ENCODE measurements at places on chromosomes 1 and 21. TPM values are rescaled to one million over a fixed set of nuclear protein-coding genes. Genes with fewer than 3 reads are reported as not detected.

GRCh38 chr1:198904321-198904720 is 265.5 kb downstream of the PTPRC start:
- DNase-seq: no peak
- no peaks in the 10 kb centered on the region for H3K4me1 ChIP-seq
- H3K36me3 ChIP-seq: peaks cover 2% of the 10 kb centered on the region

DNA sequence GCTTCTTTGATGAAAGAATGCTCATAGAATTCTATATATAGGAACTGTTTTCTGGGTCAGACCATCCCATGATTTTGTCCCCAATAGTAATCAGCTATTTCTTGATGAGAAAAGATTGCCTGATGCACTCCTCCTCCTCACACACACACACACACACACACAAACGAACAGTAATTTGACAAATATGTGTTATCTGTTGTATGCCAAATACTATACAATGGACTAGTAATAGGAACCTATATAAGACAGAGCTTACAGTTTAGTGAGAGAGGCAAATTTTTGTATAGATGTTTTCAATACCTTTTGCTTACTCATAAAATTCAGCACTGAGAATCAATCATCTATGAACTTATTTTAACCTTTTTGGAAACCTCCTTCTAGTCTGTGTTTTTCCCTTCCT is 76.8 kb downstream of the PLA2G4A start:
- H3K4me3 ChIP-seq: no peak overlapping the region
- DNase-seq: no peak
- H3K36me3 ChIP-seq: no peaks in the 10 kb centered on the region
- H3K27ac ChIP-seq: no peak overlapping the region
- H3K4me1 ChIP-seq: no peaks in the 10 kb centered on the region
- no peaks in the 10 kb centered on the region for H3K27me3 ChIP-seq

GRCh38 chr1:29584776-29585175 is 348.5 kb downstream of the PTPRU start:
- H3K4me1 ChIP-seq: no peaks in the 10 kb centered on the region
- no peak overlapping the region for H3K27ac ChIP-seq
- no peak overlapping the region for H3K4me3 ChIP-seq
- H3K27me3 ChIP-seq: no peaks in the 10 kb centered on the region
- no peaks in the 10 kb centered on the region for H3K36me3 ChIP-seq

- no peaks in the 10 kb centered on the region for H3K36me3 ChIP-seq
- H3K4me3 ChIP-seq: no peak overlapping the region
- H3K4me1 ChIP-seq: no peaks in the 10 kb centered on the region
- DNase-seq: no peak
- no peaks in the 10 kb centered on the region for H3K27me3 ChIP-seq
- no peak overlapping the region for H3K27ac ChIP-seq
Observed at GRCh38 chr1:8147956-8148355, 121.8 kb upstream of the ERRFI1 start.

DNA sequence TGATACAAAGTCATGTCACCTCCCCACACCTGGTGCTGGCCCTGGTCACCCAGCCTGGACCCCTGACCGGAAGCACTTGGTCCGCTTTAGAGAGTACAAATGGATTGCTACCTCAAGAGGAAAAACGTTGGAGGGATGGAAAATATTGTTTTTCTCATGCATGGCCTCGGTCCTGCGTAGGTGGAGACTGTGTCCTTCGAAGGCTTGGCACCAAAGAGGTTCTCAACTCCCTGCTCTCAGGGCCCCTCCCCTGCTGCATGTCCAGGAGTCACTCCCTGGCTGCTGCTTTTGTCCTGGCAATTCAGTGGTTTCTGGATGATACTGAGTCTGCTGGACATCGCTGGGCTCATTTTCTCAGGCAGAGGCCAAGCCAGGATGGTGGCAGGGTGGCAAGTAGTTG is 529.8 kb downstream of the KIF26B start:
- no peak overlapping the region for H3K27ac ChIP-seq
- H3K4me1 ChIP-seq: no peaks in the 10 kb centered on the region
- peaks cover 7% of the 10 kb centered on the region for H3K36me3 ChIP-seq
- no peaks in the 10 kb centered on the region for H3K27me3 ChIP-seq
- DNase-seq: no peak

- no peak overlapping the region for H3K27ac ChIP-seq
- peaks cover 20% of the 10 kb centered on the region for H3K4me1 ChIP-seq
- H3K4me3 ChIP-seq: no peak overlapping the region
- peaks cover 49% of the 10 kb centered on the region for H3K36me3 ChIP-seq
- DNase-seq: no peak
Observed at GRCh38 chr1:3477241-3477995, 23.0 kb downstream of the ARHGEF16 start.

Gene ZNF683
- 0.27 TPM for polyA plus RNA-seq

- peak; percentile 77 for DNase-seq
- peaks cover 23% of the 10 kb centered on the region for H3K4me1 ChIP-seq
- H3K27me3 ChIP-seq: no peaks in the 10 kb centered on the region
- no peak overlapping the region for H3K4me3 ChIP-seq
Observed at GRCh38 chr1:119554183-119554582, 47.2 kb downstream of the HSD3B1 start.

GRCh38 chr1:206663832-206664652 is 20.7 kb upstream of the MAPKAPK2 start:
- DNase-seq: no peak
- peaks cover 9% of the 10 kb centered on the region for H3K27me3 ChIP-seq
- H3K4me3 ChIP-seq: no peak overlapping the region
- no peak overlapping the region for H3K27ac ChIP-seq
- peaks cover 8% of the 10 kb centered on the region for H3K4me1 ChIP-seq

- H3K36me3 ChIP-seq: no peaks in the 10 kb centered on the region
- no peaks in the 10 kb centered on the region for H3K4me1 ChIP-seq
- no peak for DNase-seq
- H3K27me3 ChIP-seq: no peaks in the 10 kb centered on the region
Observed at GRCh38 chr1:174815036-174815435, 184.7 kb upstream of the CACYBP start.

DNA sequence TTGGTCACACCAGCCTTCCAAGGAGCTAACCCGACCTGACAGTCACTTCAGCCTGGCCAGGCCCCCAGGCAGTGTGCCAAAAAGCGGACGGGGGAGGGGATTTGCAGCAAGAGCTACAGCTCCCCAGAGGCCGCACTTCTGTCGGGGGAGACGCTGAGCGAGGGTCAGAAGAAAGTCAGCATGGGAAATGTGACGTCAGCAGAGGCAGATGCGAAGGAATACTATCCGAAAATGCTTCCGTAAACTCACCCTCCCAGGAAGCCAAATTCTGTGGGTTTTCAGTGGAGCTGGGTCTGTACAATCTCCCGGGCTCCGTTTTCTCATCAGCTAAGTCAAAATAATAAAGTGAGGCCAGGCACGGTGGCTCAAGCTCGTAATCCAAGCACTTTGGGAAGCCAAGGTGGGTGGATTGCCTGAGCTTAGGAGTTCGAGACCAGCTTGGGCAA is 28.5 kb upstream of the ECE1 start:
- no peak overlapping the region for H3K4me3 ChIP-seq
- peak overlapping the region; percentile 37 for H3K27ac ChIP-seq
- H3K36me3 ChIP-seq: peaks cover 10% of the 10 kb centered on the region

Gene FAM43B
- 0.31 TPM for polyA plus RNA-seq

- no peak overlapping the region for H3K27ac ChIP-seq
- no peaks in the 10 kb centered on the region for H3K4me1 ChIP-seq
- H3K36me3 ChIP-seq: no peaks in the 10 kb centered on the region
- no peak for DNase-seq
- no peak overlapping the region for H3K4me3 ChIP-seq
Observed at GRCh38 chr21:40681164-40681859, 165.6 kb downstream of the DSCAM start.

- peaks cover 20% of the 10 kb centered on the region for H3K4me1 ChIP-seq
- H3K36me3 ChIP-seq: no peaks in the 10 kb centered on the region
- H3K4me3 ChIP-seq: no peak overlapping the region
- H3K27me3 ChIP-seq: no peaks in the 10 kb centered on the region
- no peak for DNase-seq
- no peak overlapping the region for H3K27ac ChIP-seq
Observed at GRCh38 chr1:25209516-25209915, 22.8 kb downstream of the SYF2 start.

DNA sequence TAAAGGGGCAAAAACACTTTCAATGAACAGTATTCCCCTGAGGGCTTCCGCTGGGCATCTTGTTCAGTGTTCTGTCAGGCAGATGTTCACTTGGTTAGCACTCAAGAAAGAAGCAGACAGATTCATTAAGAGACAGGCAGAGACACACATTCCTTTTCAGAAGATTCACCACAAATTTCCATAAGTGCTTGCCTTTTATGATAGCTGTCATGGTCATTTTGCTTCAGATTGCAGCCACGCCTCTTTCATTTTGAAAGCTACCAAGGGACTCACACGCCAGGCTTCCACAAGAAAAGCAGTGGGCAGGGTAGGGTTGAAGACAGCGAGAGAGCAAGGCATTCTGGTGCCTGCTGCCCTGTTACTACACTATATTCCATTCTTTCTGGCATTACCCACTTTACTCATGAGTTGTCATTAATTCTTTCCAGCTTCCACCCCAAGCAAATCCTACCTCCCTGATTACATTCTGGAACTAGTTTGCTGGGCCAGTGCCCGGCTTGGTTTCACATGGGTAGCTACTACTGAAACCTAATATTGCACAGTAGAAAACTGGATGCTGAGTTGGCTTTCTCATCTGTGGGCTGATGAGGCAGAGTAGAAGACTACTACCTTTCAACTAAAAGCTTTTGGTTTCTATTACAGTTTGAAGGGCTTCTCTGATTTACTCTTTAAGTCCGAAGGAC is 91.2 kb upstream of the COL24A1 start:
- no peak overlapping the region for H3K4me3 ChIP-seq
- no peaks in the 10 kb centered on the region for H3K36me3 ChIP-seq

Gene FMO5
- 15.8 TPM for polyA plus RNA-seq

Gene PIK3R3
- polyA plus RNA-seq: 7.4 TPM

Gene RIMS3
- 6.9 TPM for polyA plus RNA-seq

DNA sequence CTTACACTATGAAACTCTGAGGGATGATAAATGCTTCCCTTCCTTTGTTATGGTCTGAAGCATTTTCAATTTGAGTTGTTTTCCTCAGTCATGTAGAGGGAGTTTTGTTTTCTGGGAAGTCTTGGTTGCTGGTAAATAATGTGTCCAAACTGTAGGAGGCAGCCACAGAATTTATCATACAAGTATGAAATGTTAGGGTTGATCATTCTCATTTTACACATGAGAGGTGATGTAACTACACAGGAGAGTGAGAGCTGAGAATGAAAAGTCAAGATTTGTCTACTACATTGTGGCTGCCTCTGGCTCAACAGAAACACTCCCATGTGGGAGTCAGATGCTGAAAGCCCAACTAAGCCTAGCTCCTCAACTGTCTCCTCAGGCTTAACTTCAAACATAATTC is 182.5 kb upstream of the SGIP1 start:
- no peak overlapping the region for H3K4me3 ChIP-seq
- H3K27me3 ChIP-seq: peaks cover 4% of the 10 kb centered on the region
- H3K4me1 ChIP-seq: no peaks in the 10 kb centered on the region
- no peaks in the 10 kb centered on the region for H3K36me3 ChIP-seq
- H3K27ac ChIP-seq: no peak overlapping the region
- no peak for DNase-seq

GRCh38 chr1:214847071-214847810 is 235.3 kb upstream of the KCNK2 start:
- H3K4me3 ChIP-seq: no peak overlapping the region
- no peak overlapping the region for H3K27ac ChIP-seq
- no peak for DNase-seq
- no peaks in the 10 kb centered on the region for H3K36me3 ChIP-seq
- H3K27me3 ChIP-seq: no peaks in the 10 kb centered on the region
- no peaks in the 10 kb centered on the region for H3K4me1 ChIP-seq

DNA sequence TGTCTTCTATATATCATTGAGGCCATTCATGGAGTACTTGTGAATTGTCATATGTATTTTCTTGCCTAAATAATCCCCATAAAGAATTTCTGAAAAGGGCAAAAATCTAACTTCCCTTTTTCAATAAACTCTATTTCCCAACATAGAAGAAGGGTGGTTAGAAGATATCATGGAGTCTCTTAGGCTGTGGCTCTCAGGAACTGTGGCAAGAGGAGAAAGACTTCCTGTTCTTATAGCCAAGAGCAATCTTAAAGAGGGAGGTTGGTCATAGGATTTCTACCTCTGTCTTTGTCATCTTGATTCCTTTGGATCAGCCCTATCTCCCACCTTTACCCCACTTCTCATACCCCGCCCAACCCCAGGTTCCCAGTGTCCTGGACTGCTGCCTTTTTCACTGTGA is 175.8 kb downstream of the TYW3 start:
- H3K4me3 ChIP-seq: no peak overlapping the region
- H3K27ac ChIP-seq: no peak overlapping the region
- H3K36me3 ChIP-seq: no peaks in the 10 kb centered on the region
- H3K4me1 ChIP-seq: no peaks in the 10 kb centered on the region
- no peak for DNase-seq
- no peaks in the 10 kb centered on the region for H3K27me3 ChIP-seq

DNA sequence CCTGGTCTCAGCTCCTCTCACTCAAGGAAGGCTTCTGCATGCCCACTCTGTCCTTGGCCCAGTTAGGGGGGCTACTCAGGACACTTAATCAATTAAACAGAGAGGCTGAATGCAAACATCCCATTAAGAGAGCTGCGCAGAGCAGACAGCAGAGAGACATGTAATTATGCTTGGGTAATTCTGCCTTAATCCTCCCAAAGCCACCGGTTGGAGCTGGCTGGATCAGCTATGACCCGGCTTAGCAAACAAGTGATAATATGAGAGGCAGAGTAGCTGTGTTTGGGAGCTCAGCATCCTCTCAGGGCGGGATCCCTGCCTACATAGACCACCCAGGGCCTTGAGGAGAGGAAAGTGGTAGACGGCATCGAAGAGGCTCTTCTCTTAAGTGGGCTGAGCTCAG is 183.2 kb downstream of the GRIK3 start:
- no peak overlapping the region for H3K4me3 ChIP-seq
- peaks cover 19% of the 10 kb centered on the region for H3K27me3 ChIP-seq
- no peak overlapping the region for H3K27ac ChIP-seq
- H3K4me1 ChIP-seq: no peaks in the 10 kb centered on the region

Gene LRRC39
- 2.0 TPM for polyA plus RNA-seq

DNA sequence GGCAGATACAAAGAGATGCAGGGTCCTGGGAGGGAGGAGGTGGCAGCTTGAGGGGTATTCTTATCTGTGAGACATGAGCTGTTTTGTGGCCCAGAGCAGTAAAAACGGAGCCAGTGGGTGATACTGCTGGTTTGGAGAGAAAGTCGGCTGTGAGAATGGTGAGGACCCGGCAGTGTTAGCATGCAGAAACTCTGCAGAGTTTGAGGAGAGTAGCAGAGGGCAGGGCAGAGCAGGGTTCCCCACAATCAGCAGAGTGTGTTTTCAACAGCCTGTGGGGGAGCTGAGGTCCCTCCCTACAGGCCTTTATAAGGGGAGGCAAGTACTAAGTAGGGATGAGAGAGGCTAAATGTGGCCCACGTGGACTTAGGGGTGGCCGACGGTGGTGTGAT is 423 bp downstream of the SLAMF8 start:
- peaks cover 10% of the 10 kb centered on the region for H3K4me1 ChIP-seq
- no peaks in the 10 kb centered on the region for H3K36me3 ChIP-seq
- no peak for DNase-seq
- no peak overlapping the region for H3K27ac ChIP-seq
- no peak overlapping the region for H3K4me3 ChIP-seq

GRCh38 chr1:12173631-12174121 is 6.9 kb downstream of the TNFRSF1B start:
- no peak for DNase-seq
- no peak overlapping the region for H3K4me3 ChIP-seq
- H3K36me3 ChIP-seq: no peaks in the 10 kb centered on the region
- H3K27ac ChIP-seq: peak overlapping the region; percentile 23
- peaks cover 22% of the 10 kb centered on the region for H3K4me1 ChIP-seq
- H3K27me3 ChIP-seq: no peaks in the 10 kb centered on the region

GRCh38 chr1:88013485-88013884 is 670.6 kb upstream of the PKN2 start:
- no peaks in the 10 kb centered on the region for H3K36me3 ChIP-seq
- H3K4me3 ChIP-seq: no peak overlapping the region
- peaks cover 7% of the 10 kb centered on the region for H3K4me1 ChIP-seq

Gene TPRG1L
- polyA plus RNA-seq: 81.6 TPM

Gene DPT
- 11.4 TPM for polyA plus RNA-seq
